ENCODE measurements at places on chromosomes 3 and 15.

DNA sequence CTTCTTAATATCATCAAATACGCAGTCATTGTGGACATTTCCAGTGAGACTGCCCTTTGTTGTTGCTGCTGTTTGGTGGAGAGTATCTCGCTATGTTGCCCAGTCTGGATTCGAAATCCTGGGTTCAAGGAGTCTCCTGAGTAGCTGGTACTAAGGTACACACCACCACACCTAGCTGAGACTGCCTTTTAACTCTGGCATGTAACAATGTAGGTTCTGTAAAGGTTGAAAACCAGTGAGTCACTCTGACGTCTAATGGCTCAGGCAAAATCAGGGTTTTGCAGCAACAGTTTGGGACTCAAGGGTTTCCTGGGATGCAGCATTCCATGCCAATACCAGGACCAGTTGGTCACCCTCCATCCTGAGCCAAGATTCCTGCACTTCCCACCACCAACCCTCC is 52.2 kb downstream of the AQP9 start:
- DNase-seq, result no peak

- DNase-seq, result no peak
Measured at GRCh38 chr3:13107661-13108060, 34.4 kb upstream of the IQSEC1 start.

DNA sequence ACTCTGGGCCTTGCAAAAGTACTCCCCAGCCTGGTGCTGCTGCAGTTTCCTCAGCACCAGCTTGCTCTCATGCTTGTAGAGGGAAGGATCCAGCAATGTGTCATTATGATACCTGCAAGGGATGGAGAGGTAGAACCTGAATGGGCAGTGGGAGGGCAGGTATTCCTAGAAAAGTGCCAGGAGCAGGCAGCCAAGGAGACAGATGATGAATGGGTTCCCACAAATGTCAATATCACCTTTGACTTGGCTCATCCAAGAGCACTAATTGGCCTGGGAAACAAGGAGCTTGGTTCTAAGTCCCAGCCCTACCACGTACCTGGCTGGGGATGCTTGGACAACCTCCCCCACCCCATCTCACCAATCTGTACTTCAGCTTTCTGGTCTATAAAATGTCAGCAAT is 9.4 kb downstream of the CILP start:
- DNase-seq, result no peak

- DNase-seq, result no peak
Measured at GRCh38 chr15:32642667-32643435, 1.3 kb downstream of the SCG5 start.

DNA sequence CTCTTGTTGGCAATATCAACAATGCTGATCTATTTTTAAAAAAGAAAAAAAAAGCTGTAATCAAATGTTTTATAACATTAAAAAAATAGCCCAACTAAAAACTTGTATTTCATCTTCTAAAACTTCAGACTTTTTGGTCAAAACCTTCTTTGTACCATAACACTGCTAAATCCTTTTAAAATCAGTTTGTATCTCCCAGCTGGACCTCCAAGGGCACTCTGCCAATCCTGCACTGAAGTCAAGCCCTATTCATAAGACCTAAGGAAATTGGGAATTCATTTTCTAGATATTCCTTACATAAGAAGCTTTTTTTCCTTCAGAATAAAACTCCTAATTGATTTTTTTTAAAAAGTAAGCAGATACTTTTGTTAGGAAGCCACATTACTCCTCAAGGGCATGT is 38.2 kb upstream of the HCLS1 start:
- DNase-seq, result no peak

GRCh38 chr3:192802957-192803899 is 75.9 kb upstream of the FGF12 start:
- no peak for DNase-seq

DNA sequence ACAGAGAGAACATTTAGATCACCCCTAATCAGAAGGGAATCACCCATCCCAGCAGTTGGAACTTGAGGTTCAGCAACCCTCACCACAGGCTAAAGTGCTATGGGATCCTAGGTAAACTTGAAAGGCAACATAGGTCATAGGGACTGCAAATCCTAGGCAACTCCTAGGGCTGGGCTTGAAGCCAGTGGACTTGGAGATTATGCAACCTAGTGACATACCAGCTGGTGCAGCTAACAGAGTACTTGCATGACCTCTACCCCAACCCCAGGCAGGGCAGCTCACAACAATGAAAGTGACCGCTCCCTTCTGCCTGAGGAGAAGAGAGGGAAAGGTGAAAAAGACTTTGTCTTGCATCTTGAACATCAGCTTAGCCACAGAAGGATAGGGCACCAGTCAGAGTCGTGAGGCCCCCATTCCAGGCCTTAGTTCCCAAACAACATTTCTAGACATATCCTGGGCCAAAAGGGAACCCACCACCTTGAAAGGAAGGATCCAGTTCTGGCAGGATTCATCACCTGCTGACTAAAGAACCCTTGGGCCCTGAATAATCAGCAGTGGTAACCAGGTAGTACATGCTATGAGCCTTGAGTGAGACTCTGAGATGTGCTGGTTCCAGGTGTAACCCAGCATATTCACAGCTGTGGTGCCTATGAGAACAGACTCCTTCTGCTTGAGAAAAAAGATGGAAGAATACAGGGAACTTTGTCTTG is 37.6 kb upstream of the FBN1 start:
- DNase-seq, result no peak

- no peak for DNase-seq
Measured at GRCh38 chr3:175212896-175213295, 353.8 kb downstream of the NAALADL2 start.

GRCh38 chr3:31861826-31862225 is 119.2 kb downstream of the OSBPL10 start:
- DNase-seq, result no peak

DNA sequence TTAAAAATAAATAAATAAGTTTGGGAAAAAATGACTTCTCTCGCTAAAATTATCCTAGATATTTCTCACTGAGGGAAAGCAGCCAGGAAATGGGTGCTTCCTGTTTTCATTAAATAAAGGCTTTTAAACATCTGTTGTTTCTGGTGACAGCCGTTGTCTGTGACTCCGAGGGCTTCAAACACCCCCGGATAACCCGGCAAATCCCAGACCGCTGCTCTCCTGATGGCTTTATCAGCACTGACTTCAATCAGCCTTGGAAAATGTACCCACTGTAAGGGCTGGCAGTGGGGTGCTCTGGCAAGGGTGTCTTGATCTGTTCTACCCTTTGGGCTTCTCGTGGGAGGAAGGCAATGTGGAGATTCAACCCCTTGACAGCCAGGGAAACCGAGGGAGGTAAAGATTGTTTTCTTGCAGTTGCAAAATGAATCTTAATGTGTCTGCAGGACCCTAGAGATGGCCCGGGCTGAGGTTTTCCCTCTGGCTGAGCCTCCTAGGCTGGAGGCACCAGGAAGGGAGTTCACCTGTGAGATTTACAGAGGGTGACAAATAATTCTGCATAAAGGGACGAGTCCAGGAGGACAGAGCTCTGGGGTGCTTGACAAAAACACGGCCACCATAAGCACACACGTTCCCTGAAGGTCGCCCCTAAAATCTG is 33.6 kb upstream of the SEC13 start:
- no peak for DNase-seq

GRCh38 chr3:37913522-37913921 is 51.8 kb downstream of the CTDSPL start:
- DNase-seq, result no peak

DNA sequence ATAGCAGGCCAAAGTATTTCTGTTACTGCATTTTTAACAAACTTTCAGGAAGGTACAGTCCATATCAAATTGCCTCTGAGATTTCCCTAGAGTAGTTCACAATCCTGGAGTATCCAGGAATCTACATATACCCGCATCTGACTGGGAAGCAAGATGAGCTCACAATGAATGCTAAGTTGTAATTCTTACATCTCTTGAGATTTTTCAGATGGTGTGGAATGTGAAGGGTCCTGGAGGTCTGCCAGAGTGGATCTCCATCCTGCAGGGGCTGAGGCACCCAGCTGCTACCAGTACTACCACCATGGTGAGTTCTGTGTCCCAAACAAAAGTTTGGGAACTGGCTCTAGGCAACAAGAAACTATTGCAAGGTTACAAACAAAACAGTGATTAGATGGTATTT is 156.7 kb upstream of the CCDC54 start:
- DNase-seq, result no peak

GRCh38 chr15:32218666-32219065 is 184.4 kb downstream of the GOLGA8K start:
- no peak for DNase-seq

- DNase-seq, result no peak
Measured at GRCh38 chr3:43411429-43411828, 125.1 kb downstream of the SNRK start.

DNA sequence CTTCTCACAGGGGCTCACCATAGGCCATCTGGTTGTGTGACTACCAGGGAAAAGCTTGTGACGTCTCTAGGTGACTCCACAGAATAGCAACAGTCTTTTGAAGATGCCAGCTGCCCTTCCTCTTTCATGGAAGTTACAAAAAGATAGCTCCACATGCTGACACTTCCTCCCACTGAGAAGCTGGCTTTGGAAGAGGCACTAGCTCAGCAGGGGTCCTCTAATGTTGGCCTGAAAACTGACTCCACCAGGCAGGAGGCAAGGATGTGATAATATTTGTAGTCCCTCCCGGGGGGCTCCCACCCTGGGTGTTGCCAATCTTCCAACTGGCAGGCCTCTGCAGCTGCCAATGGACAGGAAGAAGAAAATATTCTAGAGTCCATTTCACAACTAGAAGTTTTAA is 343.5 kb downstream of the NEK10 start:
- DNase-seq, result no peak

DNA sequence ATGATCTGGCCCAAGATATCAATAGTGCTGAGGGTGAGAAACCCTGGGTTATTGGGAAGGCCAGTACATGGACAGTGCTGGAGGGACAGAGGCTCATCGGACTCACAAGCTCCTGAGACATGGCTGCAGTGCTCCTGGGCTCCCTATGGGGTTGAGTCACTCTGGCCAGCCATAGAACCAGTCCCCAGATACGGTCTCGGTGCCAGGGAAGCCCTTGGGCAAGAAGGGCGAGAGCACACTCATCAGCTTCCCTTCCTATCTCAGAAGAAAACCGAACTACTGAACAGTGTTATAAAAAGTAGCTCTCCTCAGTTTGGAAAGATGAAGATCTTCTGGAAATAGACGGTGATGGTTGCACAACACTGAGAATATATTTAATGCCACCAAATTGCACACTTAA is 34.4 kb downstream of the POC1A start:
- DNase-seq, result no peak

DNA sequence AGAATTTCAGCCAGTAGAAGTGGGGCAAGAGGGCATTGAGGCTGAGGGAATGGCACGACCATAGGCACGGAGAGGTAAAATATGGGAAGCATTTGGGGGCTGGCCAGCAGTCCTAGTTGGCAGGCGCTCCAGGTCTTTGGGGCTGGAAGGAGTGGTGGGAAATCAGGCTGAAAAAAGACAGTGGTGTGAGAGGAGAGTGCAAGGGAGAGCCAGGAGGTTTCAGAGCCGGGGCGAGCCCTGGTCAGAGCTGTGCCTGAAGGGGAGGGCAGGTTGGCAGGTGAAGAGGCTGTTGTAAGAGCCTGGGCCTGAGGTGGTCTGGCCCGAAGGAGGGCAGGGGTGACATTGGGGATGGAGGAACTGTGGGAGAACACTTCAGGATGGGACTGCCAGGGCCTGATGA is 1.6 kb upstream of the IDH3A start:
- no peak for DNase-seq

- DNase-seq, result no peak
Measured at GRCh38 chr3:43526956-43527355, 94.9 kb downstream of the ANO10 start.

GRCh38 chr15:70867911-70868467 is 14.0 kb upstream of the LARP6 start:
- no peak for DNase-seq

Data from stimulated activated CD4-positive, alpha-beta T cell treated with anti-CD3 and anti-CD28 coated beads, Interleukin-1b, Interleukin-23, amount 100 ng/mL, for 24 hours (primary cell).